ENCODE measurements at places on chromosomes 7 and 10.

DNA sequence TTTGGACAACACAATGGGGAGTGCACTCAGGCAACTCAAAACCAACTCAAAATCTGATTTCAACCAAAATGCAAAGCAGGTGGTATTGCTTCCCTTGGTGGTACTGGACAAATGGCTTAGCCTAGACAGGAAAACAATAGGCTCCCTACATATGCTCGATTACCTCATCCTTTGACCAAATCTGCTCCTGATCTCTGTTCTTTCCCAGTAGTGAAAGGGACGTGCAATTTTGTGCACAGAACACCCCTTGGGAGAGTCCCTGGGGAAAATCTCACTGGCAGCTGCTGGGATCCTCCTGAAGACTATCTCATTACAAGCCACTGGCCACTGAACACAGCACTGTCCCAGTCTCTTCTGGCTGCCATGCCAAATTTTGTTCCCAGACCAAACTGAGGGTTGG, 149.2 kb upstream of the VSTM2A start:
- DNase-seq = no peak

- DNase-seq = no peak
These were observed 370.8 kb downstream of the PLXNA4 start for GRCh38 chr7:132205509-132205908.

GRCh38 chr10:1939016-1939415, 201.7 kb upstream of the ADARB2 start:
- no peak for DNase-seq

- no peak for DNase-seq
These were observed 143.9 kb downstream of the GRID1 start for GRCh38 chr10:86222687-86223086.

DNA sequence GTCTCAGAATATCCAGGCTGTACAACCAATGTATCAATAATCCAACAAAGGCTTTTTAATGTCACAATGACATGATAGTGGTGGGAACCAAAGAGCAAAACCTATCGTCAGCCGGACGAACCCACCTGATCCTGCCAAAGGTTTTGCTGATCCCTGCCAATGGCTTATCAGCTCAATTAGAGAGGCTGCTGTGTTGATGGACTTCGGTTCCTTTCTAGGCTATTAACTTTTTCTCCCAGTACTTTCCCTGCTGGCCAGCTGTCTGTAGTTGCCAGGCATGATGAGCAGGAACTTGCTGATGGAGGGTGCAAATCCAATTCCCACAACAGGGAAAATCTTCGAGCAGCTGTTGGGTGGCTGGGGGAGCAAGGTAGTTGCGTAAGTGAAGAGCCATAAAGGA, 2.4 kb downstream of the LMOD2 start:
- DNase-seq = no peak

- DNase-seq = peak; percentile 59
These were observed 198.9 kb downstream of the REEP3 start for GRCh38 chr10:63720072-63720537.

GRCh38 chr7:23261843-23262452, 15.4 kb downstream of the GPNMB start:
- peak; percentile 62 for DNase-seq

DNA sequence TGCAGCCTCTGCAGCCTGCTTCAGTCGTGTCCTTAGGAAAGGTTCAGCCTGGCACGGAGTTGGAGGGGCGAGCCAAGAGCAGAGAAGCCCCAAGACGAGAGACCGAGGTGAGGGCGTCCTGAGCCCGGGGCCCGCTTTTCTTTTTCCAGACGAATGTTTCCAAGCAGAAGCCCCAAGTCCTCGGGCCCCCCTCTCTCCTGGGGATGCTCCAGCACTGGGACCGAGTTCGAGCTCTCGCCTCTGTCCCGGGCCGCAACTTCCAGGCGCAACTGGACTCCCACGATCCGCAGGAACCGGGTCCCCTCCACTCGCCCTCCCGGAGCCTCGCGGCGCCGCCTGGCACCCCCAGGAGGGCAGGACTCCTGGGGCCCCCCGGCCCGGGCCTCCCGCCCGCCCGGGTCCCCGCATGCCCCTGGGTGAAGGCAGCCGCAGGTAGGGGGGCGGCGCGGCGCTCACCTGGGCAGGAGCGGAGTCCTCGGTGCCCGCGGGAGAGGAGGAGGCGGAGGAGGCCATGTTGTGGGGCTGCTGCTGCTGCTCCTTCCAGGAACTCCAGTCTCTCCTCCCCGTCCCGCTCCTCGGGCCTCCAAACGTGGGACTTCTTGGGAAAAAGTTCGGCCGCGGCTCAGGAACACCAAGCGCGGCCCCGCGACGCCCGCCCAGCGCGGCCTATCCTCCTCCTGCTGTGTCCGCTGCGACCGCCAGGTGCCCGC, 45.3 kb upstream of the CDK1 start:
- DNase-seq = no peak

Measured in kidney capillary endothelial cell (primary cell).